Heart left ventricle (tissue), 16 donors: ENCODE measurements at places on chromosomes 16 and 17. TPM values are rescaled to one million over a fixed set of nuclear protein-coding genes. Genes with fewer than 3 reads are reported as not detected.
A peak's percentile ranks its signal among the peaks of the same experiment; 100 is the strongest.

DNA sequence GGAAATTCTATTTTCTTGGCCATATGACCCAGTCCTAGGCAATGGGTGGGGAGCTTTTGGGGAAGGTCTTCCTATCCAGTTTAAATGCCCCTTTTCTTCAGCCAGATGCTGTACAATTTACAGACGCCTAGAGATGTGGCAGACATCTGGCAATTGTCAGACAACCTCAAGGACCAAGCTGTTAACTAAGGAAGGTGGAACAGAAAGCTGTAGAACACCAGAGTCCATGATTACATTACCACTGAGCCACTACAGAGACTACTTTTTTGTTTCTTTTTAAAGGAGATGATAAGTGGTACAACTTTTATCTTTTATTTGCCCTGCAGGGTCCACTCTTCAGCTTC is 21.1 kb upstream of the CORO6 start:
- H3K27me3 ChIP-seq, result no peaks in the 10 kb centered on the region
- no peak for DNase-seq
- no peak overlapping the region for H3K4me3 ChIP-seq
- peaks cover 18% of the 10 kb centered on the region for H3K36me3 ChIP-seq

DNA sequence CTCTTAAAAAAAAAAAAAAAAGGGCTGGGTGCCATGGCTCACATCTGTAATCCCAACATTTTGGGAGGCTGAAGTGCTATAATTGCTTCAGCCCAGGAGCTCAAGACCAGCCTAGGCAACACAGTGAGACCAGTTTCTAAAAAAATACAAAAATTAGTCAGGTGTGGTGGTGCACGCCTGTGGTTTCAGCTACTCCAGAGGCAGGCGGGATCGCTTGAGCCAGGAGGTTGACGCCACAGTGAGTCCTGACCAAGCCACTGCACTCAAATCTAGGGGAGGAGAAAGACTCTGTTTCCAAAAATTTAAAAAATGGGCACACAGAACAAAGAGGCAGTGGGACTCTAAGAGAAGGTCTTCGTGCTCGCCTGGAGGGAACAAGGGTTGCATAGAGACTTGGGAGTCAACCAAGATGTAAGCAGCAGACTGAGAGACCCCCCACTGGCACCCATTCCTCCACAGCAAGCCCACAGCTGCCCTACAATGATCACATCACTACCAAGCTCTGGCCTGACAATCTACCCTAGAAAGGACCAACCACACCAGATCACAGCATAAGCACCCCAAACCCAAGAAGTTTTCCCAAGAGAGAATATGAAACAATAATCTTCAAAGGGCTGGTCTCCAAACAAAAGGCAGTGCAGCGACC is 121.6 kb downstream of the ANKRD11 start:
- H3K27me3 ChIP-seq, result no peaks in the 10 kb centered on the region
- H3K36me3 ChIP-seq, result peaks cover 27% of the 10 kb centered on the region
- no peak for DNase-seq
- H3K27ac ChIP-seq, result no peak overlapping the region

DNA sequence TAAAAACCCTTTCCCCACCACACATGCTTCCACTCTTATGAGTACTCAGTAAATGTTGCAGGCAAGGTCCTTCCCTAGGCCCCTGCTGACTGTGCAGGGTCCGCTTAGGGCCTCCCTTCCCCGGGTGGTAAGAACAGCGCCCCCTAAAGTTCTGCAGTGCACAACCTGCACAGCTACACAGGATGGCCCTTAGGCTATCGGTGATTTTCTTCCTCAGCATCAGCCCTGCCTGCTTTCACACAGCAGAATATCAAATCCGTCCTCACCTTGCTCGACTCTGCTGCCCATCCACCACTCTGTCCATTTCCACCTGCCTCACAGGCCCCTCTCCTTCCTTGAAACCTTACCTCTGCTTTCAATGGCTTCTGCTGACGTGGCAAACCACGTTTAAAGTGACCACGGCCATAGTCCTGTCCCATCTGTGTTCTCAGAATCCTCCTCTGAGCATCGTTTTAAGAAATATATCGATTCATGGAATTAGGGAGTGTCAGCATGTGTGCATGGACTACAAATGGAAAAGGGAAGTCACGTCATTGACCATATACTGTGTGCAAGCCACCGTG is 51.4 kb upstream of the TMEM132E start:
- H3K36me3 ChIP-seq, result no peaks in the 10 kb centered on the region
- peaks cover 48% of the 10 kb centered on the region for H3K27me3 ChIP-seq
- no peak for DNase-seq
- H3K4me1 ChIP-seq, result no peaks in the 10 kb centered on the region
- no peak overlapping the region for H3K27ac ChIP-seq

GRCh38 chr17:82283208-82283749 is 9.8 kb upstream of the CSNK1D start:
- no peaks in the 10 kb centered on the region for H3K36me3 ChIP-seq
- H3K27me3 ChIP-seq, result no peaks in the 10 kb centered on the region
- H3K4me3 ChIP-seq, result no peak overlapping the region
- no peak for DNase-seq
- peaks cover 7% of the 10 kb centered on the region for H3K4me1 ChIP-seq
- no peak overlapping the region for H3K27ac ChIP-seq

Gene CCL1
- not detected for total RNA-seq

DNA sequence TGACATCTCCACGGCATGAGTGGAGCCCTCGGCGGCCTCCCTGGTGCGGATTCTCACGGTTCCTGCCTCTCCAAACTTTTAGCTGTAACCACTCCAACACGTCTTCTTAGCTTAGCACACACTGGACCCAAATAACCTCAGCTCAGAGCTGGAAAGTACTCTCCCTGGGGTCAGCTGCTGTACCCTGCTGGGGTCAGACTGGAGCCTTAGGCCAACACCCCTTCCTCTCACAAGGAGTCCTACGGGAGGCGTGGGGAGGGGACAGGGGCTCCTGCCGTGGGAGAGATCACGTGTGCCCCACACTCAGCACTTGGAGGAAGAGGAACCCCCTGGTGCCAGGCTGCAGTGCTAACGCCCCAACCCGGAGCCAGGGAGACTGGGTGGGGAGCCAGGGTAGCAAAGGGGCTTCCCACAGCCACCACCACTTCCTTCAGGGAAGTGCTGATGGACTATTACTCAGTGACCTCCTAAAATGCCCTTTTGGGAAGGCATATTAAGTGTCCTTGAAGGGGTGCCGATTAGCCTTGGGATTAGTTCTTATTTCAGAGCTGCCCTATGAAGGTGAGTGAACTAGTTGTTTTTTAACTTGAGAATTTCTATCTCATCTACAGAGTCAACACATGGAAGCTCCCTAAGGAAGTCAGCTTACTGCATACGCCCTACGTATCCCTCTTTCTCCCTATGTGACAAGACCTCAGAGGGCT is 124.0 kb downstream of the HIC1 start:
- no peaks in the 10 kb centered on the region for H3K27me3 ChIP-seq
- peak overlapping the region; percentile 90 for H3K27ac ChIP-seq
- H3K4me3 ChIP-seq, result no peak overlapping the region
- peaks cover 87% of the 10 kb centered on the region for H3K4me1 ChIP-seq
- peak; percentile 76 for DNase-seq
- no peaks in the 10 kb centered on the region for H3K36me3 ChIP-seq

Gene TBC1D3E
- not detected for total RNA-seq

- no peak overlapping the region for H3K27ac ChIP-seq
- DNase-seq, result peak; percentile 77
- H3K36me3 ChIP-seq, result peaks cover 19% of the 10 kb centered on the region
- H3K27me3 ChIP-seq, result no peaks in the 10 kb centered on the region
- H3K4me1 ChIP-seq, result peaks cover 2% of the 10 kb centered on the region
- H3K4me3 ChIP-seq, result no peak overlapping the region
Measured at GRCh38 chr16:29848420-29849297, 14.4 kb downstream of the CDIPT start.

Gene CACNG3
- total RNA-seq, result not detected

DNA sequence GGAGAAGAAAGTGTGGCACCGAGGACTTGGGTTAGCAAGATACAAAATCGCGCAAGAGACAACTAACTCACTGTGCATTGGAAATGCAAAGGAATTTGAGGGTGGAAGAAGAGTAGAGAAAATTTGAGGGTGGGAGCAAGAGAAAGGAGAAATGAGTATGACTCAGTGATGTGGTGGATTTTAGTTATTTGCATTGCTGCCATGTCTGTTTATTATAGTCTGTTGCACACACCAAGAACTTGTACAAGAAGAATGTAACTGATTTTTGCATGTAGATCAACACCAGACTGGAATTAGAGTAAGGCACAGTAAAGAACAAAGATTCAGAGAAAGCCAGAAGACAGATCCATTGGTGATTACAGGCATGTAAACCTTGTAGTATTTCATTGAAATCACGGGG is 71.6 kb upstream of the SMIM36 start:
- H3K36me3 ChIP-seq, result no peaks in the 10 kb centered on the region
- no peak overlapping the region for H3K27ac ChIP-seq
- peaks cover under 1% of the 10 kb centered on the region for H3K4me1 ChIP-seq
- no peak overlapping the region for H3K4me3 ChIP-seq

- no peak for DNase-seq
- no peaks in the 10 kb centered on the region for H3K27me3 ChIP-seq
- H3K4me3 ChIP-seq, result no peak overlapping the region
- no peak overlapping the region for H3K27ac ChIP-seq
Measured at GRCh38 chr16:82185012-82185411, 15.0 kb upstream of the MPHOSPH6 start.

GRCh38 chr16:13970708-13971422 is 50.9 kb downstream of the ERCC4 start:
- H3K4me1 ChIP-seq, result no peaks in the 10 kb centered on the region
- H3K27me3 ChIP-seq, result no peaks in the 10 kb centered on the region
- no peaks in the 10 kb centered on the region for H3K36me3 ChIP-seq
- no peak overlapping the region for H3K4me3 ChIP-seq

DNA sequence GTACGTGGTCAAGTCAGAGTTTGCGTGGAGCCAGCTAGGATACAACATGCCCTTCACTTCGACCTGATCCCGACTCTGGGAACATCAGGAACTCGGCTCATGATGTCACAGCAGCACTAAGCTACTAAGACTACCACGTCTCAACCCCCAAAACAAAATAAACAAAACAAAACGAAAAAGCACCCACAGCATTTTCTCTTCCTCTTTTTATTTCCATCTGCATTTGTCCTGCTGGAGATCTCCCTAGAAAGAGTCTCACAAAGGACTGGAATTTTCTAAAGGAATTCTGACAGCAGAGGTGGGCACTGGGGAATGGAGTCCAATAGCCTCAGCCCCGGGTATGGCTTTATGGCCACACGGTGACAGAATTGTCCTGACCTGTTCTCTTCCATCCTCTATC is 196.6 kb downstream of the SALL1 start:
- no peaks in the 10 kb centered on the region for H3K36me3 ChIP-seq
- no peak for DNase-seq
- H3K4me3 ChIP-seq, result no peak overlapping the region
- no peaks in the 10 kb centered on the region for H3K4me1 ChIP-seq
- H3K27ac ChIP-seq, result no peak overlapping the region
- no peaks in the 10 kb centered on the region for H3K27me3 ChIP-seq

Gene PYY
- total RNA-seq, result not detected

- peaks cover 8% of the 10 kb centered on the region for H3K27me3 ChIP-seq
- no peak overlapping the region for H3K4me3 ChIP-seq
- no peak overlapping the region for H3K27ac ChIP-seq
- H3K36me3 ChIP-seq, result no peaks in the 10 kb centered on the region
- H3K4me1 ChIP-seq, result no peaks in the 10 kb centered on the region
Measured at GRCh38 chr16:10883004-10883403, 6.0 kb downstream of the CIITA start.

- no peaks in the 10 kb centered on the region for H3K4me1 ChIP-seq
- DNase-seq, result peak; percentile 19
- no peak overlapping the region for H3K27ac ChIP-seq
- no peaks in the 10 kb centered on the region for H3K27me3 ChIP-seq
- H3K36me3 ChIP-seq, result no peaks in the 10 kb centered on the region
- no peak overlapping the region for H3K4me3 ChIP-seq
Measured at GRCh38 chr17:73616120-73616872, 27.9 kb downstream of the SDK2 start.

DNA sequence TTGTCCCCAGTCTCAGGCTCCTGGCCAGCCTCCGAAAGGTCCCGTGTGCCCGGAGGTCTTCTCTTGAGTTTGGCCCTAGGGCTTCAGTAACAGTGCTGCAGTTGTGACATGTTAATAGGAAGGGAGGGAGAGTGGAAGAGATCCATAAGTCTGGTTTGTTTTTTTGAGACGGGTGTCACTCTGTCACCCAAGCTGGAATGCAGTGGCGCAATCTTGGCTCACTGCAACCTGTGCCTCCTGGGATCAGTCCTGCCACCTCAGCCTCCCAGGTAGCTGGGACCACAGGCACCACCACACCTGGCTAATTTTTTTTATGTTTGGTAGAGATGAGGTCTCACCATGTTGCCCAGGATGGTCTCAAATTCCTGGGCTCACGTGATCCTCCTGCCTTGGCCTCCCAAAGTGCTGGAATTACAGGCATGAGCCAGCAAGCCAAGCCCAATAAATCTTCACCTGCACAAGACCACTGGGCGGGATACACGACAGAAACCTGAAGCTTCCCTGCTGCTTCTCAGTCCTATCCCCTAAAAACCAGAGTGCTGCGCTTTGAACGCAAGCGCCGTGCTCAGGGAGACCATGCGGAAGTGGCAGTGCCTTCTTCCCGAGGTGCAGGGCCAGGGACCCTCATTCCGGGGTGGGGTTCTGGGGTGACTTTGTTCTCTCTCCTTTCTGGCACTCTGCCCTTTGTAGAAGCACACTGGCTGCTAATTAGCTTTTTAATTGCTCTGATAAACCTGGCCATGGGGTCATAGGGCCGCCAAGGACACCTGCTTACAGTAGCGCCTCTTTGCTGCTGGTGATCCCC is 10.9 kb downstream of the TRAF7 start:
- no peak overlapping the region for H3K4me3 ChIP-seq
- peaks cover 2% of the 10 kb centered on the region for H3K36me3 ChIP-seq
- H3K4me1 ChIP-seq, result peaks cover 7% of the 10 kb centered on the region
- no peaks in the 10 kb centered on the region for H3K27me3 ChIP-seq
- no peak overlapping the region for H3K27ac ChIP-seq
- DNase-seq, result no peak

- H3K4me1 ChIP-seq, result no peaks in the 10 kb centered on the region
- no peak overlapping the region for H3K27ac ChIP-seq
- no peak overlapping the region for H3K4me3 ChIP-seq
- peaks cover 4% of the 10 kb centered on the region for H3K27me3 ChIP-seq
Measured at GRCh38 chr17:73969956-73970355, 233.5 kb upstream of the RPL38 start.

GRCh38 chr17:34131386-34131785 is 123.7 kb upstream of the CCL2 start:
- H3K4me3 ChIP-seq, result no peak overlapping the region
- peaks cover 3% of the 10 kb centered on the region for H3K27me3 ChIP-seq
- peak overlapping the region; percentile 7 for H3K27ac ChIP-seq
- H3K4me1 ChIP-seq, result peaks cover 7% of the 10 kb centered on the region

Gene NPIPB6
- total RNA-seq, result not detected

Gene MFSD6L
- not detected for total RNA-seq

DNA sequence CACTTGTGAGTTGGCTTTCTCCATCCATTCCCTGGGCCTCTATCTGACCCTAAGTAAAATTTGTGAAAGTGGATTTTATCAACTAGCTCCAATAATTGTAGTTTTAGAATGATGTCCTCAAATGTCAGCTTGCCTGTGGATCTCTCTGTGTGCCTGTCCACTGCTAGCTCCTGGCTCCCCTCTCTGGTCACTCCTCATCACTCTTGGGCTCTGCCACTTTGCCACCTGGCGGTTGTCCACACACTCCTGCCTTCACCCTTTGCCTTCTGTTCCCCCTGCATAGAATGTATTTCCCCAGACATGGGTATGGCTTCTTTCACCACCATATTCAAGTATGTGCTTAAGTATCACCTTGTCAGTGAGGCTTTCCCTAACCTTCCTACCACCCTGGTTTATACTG is 19.8 kb downstream of the ANKFN1 start:
- no peaks in the 10 kb centered on the region for H3K4me1 ChIP-seq
- H3K36me3 ChIP-seq, result no peaks in the 10 kb centered on the region
- peaks cover 6% of the 10 kb centered on the region for H3K27me3 ChIP-seq
- no peak for DNase-seq
